CMK (cell line): ENCODE measurements at places on chromosomes 12 and 14.

DNA sequence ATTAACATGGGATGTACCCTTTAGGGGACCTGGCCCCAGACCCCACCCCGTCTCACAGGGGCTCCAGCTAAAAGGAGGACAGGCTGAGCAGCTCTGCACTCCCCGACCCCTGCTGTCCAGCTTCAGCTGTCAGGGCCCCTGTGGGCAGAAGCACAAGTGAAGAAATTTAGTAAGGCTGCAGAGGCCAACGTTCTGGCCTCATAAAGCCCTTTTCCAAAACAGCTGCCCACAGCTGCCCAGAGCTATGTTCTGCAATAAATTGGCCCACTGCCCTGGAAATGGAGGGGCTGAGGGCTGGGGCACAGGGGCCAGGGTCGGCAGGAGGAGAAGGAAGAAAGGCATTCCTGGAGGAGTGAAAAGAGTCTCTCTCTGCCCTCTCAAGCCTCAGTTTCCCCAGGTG is 357.1 kb downstream of the BCL11B start:
- DNase-seq: no peak

DNA sequence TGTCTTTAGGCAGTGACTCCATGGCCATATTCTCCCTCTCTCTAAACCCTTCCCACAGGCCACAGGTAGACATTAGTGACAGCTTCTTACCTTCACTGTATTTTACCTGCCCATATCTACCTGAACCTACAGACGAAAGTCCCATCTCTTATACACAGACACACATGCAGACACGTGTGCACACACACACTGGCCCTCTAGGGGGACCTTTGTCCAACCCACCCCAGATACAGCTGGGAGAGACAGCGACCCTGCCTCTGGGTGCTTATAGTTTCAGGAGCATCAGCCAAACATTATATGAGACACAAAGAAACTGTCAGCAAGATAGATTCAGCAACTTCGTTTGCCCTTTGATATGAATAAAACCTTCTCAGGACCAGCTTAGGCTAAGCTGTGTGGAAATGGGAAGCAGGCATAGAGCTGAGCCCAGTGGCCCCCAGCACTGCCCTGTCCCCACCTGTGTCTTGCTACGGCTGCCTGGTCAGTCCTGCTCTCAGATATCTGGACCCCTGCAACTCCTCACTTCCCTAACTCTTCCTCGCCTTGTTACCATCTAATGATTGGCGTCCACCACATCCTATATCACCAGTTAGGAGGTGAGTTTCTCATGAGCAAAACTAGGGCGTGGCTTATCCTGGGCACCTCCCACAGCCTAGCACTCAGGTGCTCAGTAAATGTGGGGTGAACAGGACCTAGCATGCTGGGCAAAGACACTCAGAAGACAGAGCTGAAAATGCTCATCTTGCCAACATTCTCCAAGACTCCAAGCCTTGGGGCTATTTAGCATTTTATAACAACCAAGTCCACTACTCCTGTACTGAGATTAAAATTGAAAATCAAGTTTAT is 12.0 kb upstream of the CD9 start:
- no peak for DNase-seq

- no peak for DNase-seq
Measured at GRCh38 chr12:100481021-100481420, 7.4 kb downstream of the NR1H4 start.

- no peak for DNase-seq
Measured at GRCh38 chr14:90428676-90429075, 31.8 kb downstream of the CALM1 start.

DNA sequence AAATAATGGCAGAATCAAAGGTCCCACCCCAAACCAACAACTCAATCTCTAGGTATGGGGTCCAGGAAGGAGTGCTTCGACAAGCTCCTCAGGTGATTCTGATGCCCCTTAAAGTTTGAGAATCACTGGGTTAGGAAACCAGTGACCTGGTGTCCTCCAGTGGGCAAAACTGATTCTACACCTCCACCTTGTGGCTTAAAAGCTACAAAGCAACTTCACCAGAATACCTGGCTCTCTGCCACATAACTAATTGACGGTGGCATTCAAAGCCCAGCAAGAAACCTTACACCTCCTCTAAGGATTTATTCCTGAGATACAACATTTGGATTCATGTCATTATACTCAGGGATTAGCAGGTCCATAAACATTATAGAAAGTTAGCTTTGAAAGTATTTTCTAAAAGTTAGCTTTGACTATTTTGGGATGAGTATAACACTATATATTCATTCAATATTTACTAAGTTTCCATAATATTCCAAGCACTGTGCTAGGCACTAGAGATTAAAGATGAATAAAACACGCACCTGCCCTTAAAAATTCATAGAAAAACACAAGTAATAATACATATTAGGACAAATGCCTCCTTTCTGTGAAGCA is 45.4 kb downstream of the DCAF5 start:
- DNase-seq: no peak

- DNase-seq: no peak
Measured at GRCh38 chr14:64706593-64707193, 2.5 kb downstream of the PLEKHG3 start.

DNA sequence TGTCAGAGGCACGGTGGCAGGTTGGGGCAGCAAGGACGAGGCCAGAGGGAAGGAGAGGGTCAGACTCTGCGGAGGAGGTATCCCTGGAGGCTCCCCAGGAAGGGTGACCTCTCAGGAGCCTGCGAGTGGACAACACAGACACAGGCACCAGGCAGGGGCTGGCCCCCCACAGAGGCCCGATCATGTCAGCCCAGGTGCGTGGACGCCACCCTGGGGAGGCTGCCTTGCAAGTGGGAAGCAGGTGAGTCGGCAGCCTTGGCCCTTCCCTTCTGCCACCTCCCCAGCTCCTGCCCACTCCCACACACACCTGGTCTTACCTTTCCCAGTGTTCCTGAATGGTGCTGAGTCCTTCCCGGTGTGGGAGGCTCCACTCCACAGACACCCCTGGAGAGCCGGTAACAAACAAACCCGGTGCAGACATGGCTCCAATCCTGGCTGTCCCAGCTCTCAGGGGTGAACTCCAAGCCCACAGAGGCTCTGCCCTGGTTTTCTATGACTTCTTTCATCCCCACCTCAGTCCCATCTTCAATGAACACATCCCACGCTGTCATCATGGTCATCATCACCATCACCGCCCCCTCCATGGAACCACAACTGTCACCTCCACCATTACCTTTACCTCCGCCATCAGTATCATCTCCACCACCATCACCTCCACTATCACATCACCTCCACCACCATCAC is 5.2 kb downstream of the ZBTB42 start:
- no peak for DNase-seq

DNA sequence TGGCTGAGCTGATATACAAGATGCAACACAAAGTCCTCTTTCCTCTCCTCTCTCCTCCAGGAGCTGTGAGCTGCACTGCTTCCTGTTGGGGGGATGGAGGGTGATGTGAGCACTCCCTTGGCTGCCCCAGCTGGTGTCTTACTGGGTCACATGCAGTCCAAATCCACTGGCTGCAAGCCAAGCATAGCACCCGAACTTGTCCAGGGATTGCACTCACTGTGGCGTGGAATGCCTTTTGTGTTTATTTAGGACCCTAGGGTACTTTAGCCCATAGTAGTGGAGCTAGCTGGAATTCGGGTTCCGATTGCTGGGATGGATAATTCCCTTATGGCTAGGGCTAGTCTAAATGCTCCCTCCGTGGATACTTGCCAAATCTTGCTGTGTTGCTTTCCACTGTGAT is 424.9 kb upstream of the SYT1 start:
- no peak for DNase-seq

- no peak for DNase-seq
Measured at GRCh38 chr14:34172550-34173368, 221.9 kb upstream of the EGLN3 start.

GRCh38 chr12:53179687-53180219 is 769 bp upstream of the ZNF740 start:
- no peak for DNase-seq

- no peak for DNase-seq
Measured at GRCh38 chr12:121297435-121297991, 1.0 kb upstream of the CAMKK2 start.

DNA sequence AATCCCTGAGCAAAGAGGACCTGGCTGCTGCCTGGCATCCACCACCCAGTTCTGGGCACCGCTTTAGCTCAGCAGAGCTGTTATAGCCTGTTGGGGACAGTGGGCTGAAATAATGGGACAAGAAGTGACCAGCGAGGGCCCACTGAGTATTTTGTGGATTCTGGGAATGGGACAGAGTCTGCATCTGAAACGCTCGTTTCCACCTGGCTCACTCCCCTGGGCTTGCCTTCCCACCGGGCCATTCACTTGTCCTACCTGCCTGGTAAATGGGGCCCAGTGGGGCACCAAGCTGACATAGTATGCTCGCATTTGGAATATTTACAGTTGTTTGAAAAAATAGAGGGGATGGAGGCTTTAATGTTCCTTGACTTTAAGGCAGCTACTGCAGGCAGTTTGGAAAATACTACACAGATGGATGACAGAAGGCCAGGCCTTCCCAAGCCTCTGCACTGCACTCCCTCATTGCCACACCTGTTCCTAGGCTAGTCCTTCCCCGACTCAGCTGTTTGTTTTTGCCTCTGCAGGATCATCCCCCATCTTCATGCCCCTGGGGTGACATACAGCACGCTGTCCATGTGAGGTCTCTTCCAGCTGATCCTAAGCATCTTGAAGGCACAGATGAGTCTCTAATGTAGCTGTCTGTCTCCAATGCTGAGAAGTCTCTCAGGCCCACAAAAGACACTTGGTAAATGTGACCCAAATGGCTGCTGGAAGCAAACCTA is 61.3 kb upstream of the DICER1 start:
- DNase-seq: no peak

GRCh38 chr14:85934886-85935254 is 404.9 kb downstream of the FLRT2 start:
- peak; percentile 4 for DNase-seq

DNA sequence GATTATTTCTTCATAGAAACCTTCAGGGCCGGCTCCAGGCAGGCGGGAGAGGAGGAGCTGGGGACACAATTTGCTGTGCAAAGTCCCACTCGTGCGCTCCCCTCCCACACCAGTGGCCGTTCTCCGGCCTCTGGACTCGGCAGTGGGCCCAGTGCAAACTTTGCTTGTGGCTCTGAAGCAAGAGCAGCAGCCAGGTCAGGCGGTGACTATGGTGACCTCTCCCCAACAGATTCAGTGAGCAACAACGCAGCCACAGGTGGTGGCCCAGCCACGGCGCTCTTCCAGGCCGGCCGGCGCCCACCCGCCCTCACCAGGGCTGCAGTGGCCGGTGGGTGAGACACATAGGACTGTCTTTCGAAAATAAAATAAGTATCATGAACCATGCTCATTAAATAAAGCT is 29.5 kb downstream of the VPS37B start:
- DNase-seq: no peak

DNA sequence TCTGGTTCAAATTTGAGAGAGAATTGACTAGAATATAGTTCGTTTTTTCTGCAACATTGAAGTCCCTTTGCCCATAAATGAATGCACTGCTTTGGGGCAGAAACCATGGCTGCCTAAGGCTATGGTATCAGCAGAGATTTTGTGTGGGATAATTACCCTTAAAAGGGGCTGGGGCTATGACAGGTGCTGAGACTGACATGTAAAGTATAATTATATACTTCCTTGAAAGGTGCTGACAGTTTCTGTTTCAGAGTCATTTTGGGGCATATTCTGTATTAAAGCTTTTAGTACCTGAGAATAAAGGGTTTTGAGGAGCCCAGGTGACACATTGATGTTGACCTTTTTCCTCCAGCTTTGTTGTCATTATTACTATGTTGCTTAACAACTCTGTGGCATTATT is 150.3 kb upstream of the PTPRQ start:
- DNase-seq: no peak

DNA sequence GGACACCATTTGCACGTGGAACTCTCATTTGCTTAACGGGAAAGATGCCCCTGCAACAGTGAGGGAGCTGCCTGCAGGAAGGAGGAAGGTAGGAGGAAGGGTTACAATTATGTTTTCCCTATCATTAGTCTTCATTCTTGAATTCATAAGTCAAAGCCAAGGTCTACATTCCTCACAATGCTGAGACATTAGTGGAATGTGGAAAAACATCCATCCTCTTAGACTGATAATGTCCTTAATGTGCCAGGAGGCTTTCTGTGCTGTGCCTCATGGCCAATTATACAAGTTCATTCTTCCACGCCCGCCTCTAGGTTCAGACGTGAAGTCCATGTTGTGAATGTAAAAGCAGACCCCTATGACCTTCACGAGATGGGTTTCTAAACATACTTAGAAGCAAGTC is 1212.4 kb upstream of the TMEM132C start:
- DNase-seq: no peak

GRCh38 chr12:81039231-81039630 is 38.6 kb upstream of the ACSS3 start:
- no peak for DNase-seq

DNA sequence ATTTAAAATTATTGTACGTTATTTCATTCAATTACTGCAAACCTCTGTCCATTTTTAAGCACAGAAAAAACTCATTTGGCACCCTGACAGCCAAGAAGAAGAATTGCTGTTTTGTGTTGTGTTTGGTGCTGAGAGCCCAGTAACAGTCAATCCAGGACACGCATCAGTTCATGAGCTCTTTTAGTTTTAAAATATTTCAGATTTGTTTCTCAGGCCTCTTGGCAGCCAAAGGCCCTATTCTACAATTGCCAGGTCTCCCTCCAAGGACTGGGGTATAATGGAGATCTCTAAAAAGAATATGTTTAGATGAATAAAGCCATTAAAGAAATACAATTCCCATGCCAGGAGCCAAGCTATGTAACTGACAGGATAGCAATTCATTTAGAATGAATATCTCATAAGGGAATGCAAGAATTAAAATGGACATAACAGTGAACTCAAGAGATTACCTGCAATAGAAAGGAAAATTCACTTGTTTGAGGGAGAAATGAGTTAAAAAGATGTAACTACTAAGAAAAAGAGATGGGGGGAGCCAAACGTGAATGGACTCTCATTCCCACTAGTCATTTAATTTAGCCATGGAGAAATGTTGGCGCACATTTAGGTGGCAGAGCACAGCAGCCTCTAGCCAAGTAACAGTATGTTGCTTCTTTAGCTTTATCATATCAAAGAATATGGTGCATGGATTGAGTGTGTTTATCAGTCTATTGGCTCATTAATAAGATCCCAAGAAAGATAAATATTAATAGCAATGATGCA is 140.6 kb upstream of the PELI2 start:
- DNase-seq: no peak

DNA sequence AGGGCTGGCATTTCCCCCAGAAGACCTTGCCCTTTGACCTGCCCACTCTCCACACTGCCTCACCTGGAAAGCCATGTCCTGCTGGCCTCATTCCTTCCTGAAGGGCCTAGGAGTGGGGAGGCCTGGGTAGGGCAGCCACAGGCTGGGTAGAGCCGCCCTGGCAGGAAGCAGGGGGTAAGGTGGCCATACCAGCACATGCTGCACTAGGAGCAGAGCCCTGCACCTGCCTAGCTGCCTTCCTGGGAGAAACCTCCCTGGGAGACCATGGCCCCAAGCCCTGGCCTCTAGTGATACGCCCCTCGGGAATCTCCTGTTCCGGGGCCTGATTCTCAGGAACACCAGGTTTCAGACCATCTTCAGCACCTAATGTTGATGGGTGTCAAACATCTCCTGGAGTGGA is 65.8 kb downstream of the TSPAN11 start:
- no peak for DNase-seq

GRCh38 chr12:13238204-13238603 is 41.7 kb downstream of the EMP1 start:
- no peak for DNase-seq

- DNase-seq: no peak
Measured at GRCh38 chr14:57897144-57897748, 31.4 kb upstream of the SLC35F4 start.
